H1 (cell line): ENCODE measurements at places on chromosomes 11 and 22. TPM values are rescaled to one million over a fixed set of nuclear protein-coding genes. Genes with fewer than 3 reads are reported as not detected.

Gene ZNF214
- 0.71 and 0.80 TPM in 2 replicates for polyA plus RNA-seq

DNA sequence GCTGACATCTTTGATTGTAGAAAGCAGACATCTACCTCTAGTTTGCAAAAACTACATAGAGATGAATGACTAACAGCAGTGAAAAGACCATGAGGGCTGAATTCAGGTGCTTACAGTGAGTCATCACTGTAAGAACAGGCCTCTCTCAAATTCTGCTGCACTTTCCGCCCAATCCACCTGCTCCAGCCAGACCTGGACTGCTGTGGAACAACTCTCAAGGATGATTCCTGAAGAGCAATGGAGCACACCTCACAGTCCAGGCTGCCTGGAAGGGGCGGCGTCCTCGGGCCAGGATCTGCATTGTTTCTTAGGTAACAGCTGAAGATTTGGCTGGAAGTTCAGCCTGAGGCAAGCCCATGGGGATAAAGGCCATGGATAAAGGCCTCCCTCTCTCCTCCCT is 15.1 kb downstream of the APOL2 start:
- no peak overlapping the region for H3K4me3 ChIP-seq
- no peak overlapping the region for H3K27ac ChIP-seq
- H3K4me1 ChIP-seq, result no peaks in the 10 kb centered on the region
- H3K27me3 ChIP-seq, result no peaks in the 10 kb centered on the region
- no peak for DNase-seq

- H3K27me3 ChIP-seq, result no peaks in the 10 kb centered on the region
- no peak for DNase-seq
- peaks cover 14% of the 10 kb centered on the region; the same call in 1 of the 2 replicates for H3K4me1 ChIP-seq
- H3K4me3 ChIP-seq, result no peak overlapping the region
- no peak overlapping the region for H3K27ac ChIP-seq
- H3K36me3 ChIP-seq, result no peaks in the 10 kb centered on the region
These were observed 32.8 kb downstream of the MS4A2 start for GRCh38 chr11:60121264-60121663.

Gene WNT7B
- polyA plus RNA-seq, result 0.14 and 0.24 TPM in 2 replicates

Gene APOBEC3G
- 1.7 and 2.5 TPM in 2 replicates for polyA plus RNA-seq

GRCh38 chr11:17960091-17960490 is 52.8 kb downstream of the SERGEF start:
- no peak for DNase-seq
- no peak overlapping the region for H3K27ac ChIP-seq
- no peaks in the 10 kb centered on the region; the same call in 1 of the 2 replicates for H3K36me3 ChIP-seq
- H3K4me3 ChIP-seq, result no peak overlapping the region
- H3K4me1 ChIP-seq, result no peaks in the 10 kb centered on the region
- H3K27me3 ChIP-seq, result no peaks in the 10 kb centered on the region

DNA sequence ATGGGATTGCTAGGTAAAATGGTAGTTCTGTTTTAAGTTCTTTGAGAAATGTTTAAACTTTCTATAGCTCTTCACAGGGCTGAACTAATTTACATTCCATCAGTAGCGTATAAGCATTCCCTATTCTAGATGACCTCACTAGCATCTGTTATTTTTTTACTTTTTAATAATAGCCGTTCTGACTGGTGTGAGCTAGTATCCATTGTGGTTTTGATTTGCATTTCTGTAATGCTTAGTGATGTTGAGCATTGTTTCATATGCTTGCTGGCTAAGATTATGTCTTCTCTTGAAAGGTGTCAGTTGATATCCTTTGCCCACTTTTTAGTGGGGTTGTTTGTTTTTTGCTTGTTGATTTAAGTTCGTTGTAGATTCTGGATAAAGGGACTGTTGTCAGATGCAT is 35.9 kb downstream of the MMP27 start:
- H3K4me3 ChIP-seq, result no peak overlapping the region
- no peaks in the 10 kb centered on the region for H3K36me3 ChIP-seq
- H3K27me3 ChIP-seq, result no peaks in the 10 kb centered on the region
- no peak overlapping the region for H3K27ac ChIP-seq
- no peak for DNase-seq

DNA sequence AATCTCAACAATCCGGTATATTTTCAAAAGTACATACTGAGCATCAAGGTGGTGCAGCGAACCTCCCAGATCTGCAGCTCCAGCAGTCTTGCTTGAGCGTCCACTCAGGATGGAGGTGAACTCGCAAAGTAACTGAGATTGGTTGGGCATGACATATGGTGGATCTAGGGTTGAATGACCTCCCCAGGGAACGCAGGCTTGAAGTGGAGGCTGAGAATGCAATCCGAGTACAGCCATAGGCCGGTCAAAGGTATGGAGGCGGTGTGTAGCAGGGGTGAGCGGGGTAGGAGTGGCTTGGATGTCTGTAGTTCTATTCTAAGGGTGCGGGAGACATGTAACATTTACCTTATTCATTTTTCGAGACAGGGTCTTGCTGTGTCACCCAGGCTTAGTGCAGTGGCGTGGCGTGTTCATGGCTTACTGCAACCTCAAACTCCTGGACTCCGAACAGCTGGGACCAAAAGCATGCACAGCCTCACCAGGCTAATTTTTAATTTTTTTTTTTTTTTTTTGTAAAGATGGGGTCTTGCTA is 631 bp upstream of the C22orf39 start:
- 0 out of 2 replicates have a peak, but pooled peaks cover 2% of the 10 kb centered on the region for H3K4me1 ChIP-seq
- peak overlapping the region; percentile 75 for H3K27ac ChIP-seq
- DNase-seq, result no peak
- H3K4me3 ChIP-seq, result peak overlapping the region; percentile 91
- no peaks in the 10 kb centered on the region for H3K27me3 ChIP-seq

- no peak overlapping the region for H3K27ac ChIP-seq
- no peaks in the 10 kb centered on the region for H3K27me3 ChIP-seq
- no peak overlapping the region for H3K4me3 ChIP-seq
- peaks cover 5% of the 10 kb centered on the region for H3K4me1 ChIP-seq
- H3K36me3 ChIP-seq, result no peaks in the 10 kb centered on the region
These were observed 44.0 kb downstream of the RPUSD4 start for GRCh38 chr11:126167488-126167887.

Gene SUSD2
- 4.8 and 5.5 TPM in 2 replicates for polyA plus RNA-seq

Gene LRRC56
- 0.94 and 1.6 TPM in 2 replicates for polyA plus RNA-seq

DNA sequence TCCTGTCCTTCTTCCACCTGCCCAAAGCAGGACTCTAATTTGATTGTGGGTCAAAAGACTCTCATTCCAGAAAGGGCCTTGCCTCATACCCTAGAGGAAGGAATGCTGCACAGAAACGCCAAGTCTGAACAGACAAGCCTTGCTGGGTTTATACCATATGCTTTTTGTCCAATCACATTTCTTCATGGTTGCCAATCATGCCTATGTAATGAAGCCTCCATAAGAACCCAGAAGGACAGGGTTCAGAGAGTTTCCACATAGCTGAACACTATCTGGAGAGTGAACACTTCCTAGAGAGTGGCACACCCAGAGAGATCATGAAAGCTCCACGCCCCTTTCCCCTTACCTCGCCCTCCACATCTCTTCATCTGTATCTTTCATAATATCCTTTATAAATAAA is 4.8 kb upstream of the SAA2 start:
- no peak for DNase-seq
- no peaks in the 10 kb centered on the region for H3K36me3 ChIP-seq

DNA sequence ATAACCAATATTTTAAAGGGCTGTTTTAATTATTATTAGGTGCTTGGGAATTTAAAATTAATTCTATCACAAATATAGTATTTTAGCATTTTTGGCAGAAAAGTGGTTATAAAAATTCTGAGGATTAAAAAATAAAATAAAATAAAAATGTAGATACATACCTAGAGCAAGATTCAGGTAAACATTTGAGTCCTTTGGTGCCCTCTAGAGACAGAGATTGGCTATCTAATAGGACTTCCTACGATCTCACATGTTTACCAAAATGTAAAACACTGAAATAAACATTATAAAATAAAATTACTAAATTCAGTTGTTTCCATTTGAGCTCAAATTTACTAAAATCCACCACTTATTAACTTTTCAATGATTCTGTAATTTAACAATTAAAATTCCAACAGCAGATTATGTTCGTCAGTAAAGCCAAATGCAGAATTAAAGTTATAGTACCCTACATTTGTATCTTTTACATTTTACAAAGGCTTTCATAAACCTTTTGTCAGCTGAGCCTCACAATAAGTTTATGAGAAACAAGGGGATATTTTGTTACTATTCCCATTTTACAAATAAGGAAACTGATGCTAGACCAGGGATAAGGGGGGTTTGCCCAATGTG is 27.7 kb downstream of the SLC36A4 start:
- H3K4me3 ChIP-seq, result no peak overlapping the region
- DNase-seq, result no peak
- no peak overlapping the region for H3K27ac ChIP-seq
- no peaks in the 10 kb centered on the region for H3K36me3 ChIP-seq
- no peaks in the 10 kb centered on the region for H3K4me1 ChIP-seq

Gene HMOX1
- 39.2 and 41.6 TPM in 2 replicates for polyA plus RNA-seq

GRCh38 chr22:23715806-23716375 is 25.1 kb downstream of the RGL4 start:
- no peak overlapping the region for H3K27ac ChIP-seq
- DNase-seq, result no peak
- H3K4me3 ChIP-seq, result peak overlapping the region; percentile 89; the same call in 1 of the 2 replicates
- H3K36me3 ChIP-seq, result peaks cover 5% of the 10 kb centered on the region; the same call in 1 of the 2 replicates
- H3K4me1 ChIP-seq, result peaks cover 5% of the 10 kb centered on the region; the same call in 1 of the 2 replicates

DNA sequence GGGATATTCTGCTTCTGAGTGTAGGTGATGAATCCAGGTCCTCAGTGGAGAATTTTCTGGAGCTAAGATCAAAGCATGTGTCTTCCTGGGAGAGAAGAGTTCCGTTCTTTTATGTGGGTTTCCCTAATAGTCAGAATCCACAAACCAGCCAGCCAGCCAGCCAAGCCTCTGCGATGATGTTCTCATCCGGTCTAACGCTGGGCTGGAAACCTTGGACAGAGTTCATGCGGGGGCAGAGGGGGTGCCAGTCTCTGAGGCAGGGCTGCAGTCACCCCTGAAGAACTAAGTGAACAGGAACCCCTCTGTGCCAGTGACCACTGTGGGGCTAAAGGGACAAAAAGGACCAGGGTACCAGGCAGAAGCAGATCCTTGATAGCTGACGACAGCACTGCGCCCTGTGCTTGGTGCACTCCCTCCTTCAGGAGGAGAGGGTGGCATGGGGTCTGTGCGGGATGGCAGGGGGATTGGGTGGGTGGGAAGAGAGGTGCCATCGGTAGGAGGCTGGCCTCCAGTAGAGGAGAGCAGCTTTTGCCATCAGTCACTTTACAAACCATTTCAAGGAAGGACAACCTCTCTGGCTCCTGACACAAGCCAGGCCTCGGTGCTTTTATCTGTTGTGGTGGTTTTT is 27.1 kb downstream of the ADAMTS15 start:
- no peaks in the 10 kb centered on the region for H3K4me1 ChIP-seq
- no peak overlapping the region for H3K4me3 ChIP-seq
- H3K27me3 ChIP-seq, result no peaks in the 10 kb centered on the region
- no peak for DNase-seq
- no peaks in the 10 kb centered on the region for H3K36me3 ChIP-seq

GRCh38 chr22:19109198-19110063 is 12.8 kb downstream of the DGCR2 start:
- H3K4me1 ChIP-seq, result peaks cover 7% of the 10 kb centered on the region
- H3K36me3 ChIP-seq, result no peaks in the 10 kb centered on the region
- no peak for DNase-seq
- H3K27me3 ChIP-seq, result no peaks in the 10 kb centered on the region; the same call in 1 of the 2 replicates

GRCh38 chr22:26635117-26635516 is 13.4 kb downstream of the CRYBA4 start:
- no peak for DNase-seq
- H3K4me1 ChIP-seq, result no peaks in the 10 kb centered on the region
- H3K27ac ChIP-seq, result no peak overlapping the region
- no peak overlapping the region for H3K4me3 ChIP-seq
- H3K36me3 ChIP-seq, result no peaks in the 10 kb centered on the region
- H3K27me3 ChIP-seq, result no peaks in the 10 kb centered on the region

Gene SYNGR1
- 84.7 and 98.9 TPM in 2 replicates for polyA plus RNA-seq

DNA sequence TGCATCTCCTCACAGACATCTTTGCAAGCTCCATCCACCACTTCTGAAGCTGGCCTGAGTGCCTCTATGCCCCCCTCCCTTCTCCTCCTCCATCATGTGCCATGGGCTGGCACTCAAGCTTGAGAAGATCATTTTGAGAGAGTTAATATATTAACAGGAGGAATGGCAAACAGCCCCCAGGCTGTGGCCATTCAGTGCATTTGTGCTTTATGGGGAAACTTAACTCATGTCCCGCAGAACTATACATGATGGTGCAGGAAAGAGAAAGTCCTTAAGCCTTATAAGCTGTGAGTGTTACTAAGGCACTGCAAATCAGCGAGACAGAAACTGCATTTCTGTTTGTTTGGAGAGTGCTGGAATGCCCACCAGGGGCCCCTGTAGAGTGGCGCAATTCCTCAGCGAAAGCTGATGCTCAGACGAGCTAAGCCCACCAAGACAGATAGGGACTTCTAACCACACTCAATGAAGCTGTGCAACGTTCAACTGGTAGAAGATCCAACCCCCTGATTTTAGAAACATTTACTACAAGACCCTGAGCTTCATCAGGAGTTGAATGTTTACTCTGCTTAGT is 26.8 kb upstream of the PHLDA2 start:
- H3K27ac ChIP-seq, result no peak overlapping the region; the same call in 1 of the 2 replicates
- H3K4me1 ChIP-seq, result peaks cover 2% of the 10 kb centered on the region
- no peak overlapping the region for H3K4me3 ChIP-seq
- no peak for DNase-seq
- H3K36me3 ChIP-seq, result peaks cover 86% of the 10 kb centered on the region

DNA sequence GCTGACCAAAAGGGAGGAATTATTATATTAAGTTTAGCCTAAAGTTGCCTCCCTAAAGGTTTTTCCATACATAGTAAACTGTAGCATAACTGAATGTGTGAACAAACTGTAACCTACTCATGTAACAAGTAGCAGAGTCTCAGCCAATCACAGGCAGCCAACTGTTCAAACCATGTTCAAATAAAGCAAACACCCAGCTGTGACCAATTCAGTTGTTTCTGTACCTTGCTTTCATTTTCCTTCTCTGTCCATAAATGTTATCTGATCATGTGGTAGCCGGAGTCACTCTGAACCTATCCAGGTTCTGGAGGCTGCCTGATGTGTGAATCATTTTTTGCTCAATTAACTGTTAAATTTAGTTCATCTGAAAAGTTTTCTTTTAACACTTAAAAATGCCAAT is 373.5 kb downstream of the GUCY1A2 start:
- no peaks in the 10 kb centered on the region for H3K4me1 ChIP-seq
- H3K36me3 ChIP-seq, result no peaks in the 10 kb centered on the region
- no peak for DNase-seq
- no peak overlapping the region for H3K4me3 ChIP-seq

GRCh38 chr22:36194971-36195370 is 6.6 kb downstream of the APOL4 start:
- H3K27ac ChIP-seq, result no peak overlapping the region
- H3K27me3 ChIP-seq, result no peaks in the 10 kb centered on the region
- no peak overlapping the region for H3K4me3 ChIP-seq
- H3K4me1 ChIP-seq, result peaks cover 8% of the 10 kb centered on the region
- no peaks in the 10 kb centered on the region for H3K36me3 ChIP-seq
- DNase-seq, result peak; percentile 66
